Fibroblast of upper back skin (primary cell): ENCODE measurements at places on chromosomes 16 and 17.
A peak's percentile ranks its signal among the peaks of the same experiment; 100 is the strongest.

DNA sequence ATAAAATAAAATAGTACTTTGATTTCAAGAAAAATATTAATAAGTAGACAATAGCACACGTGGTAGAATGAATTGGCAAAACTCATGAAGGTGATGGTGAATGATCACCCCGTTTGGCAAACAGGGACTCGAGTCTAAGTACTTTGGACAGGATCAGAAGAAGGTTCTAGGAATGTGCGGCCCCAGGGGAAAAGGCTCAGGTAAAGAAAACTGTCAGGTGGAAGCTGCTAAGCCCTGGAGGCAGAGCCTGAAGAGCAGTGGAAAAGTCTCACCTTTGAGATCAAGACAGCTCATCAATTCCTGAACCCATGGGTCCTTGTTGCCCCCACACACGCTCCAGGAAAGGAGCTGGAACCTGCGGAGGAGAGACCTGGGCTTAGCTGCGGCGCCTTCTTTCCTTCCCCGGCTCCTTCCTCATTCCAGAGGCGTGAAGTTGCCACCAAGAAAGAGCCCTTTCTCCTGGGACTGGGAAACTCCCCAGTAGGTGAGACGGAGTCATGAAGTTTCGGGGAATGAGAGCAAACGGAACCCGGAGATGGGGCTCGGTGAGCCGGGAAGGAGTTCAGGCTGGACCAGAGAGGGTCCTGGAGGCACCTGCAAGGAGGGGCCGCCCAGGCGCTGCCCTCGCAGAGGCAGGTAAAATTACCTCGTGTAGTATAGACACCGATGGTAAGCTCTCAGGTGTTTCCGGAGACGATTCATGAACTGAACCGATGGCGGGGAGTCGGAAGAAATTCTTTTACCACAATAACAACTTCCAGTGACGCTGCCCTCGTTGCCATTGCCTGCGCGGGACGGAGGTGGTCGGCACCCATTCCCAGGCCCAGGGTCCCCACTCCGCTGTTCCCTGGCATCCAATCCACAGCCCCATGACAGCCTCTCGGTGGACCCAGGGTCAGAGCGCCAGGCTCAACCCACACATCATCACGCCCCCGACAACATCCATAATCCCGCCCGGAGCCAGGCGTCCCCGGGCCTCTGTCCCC, 1.2 kb upstream of the ZMYND15 start:
- no peak for DNase-seq

DNA sequence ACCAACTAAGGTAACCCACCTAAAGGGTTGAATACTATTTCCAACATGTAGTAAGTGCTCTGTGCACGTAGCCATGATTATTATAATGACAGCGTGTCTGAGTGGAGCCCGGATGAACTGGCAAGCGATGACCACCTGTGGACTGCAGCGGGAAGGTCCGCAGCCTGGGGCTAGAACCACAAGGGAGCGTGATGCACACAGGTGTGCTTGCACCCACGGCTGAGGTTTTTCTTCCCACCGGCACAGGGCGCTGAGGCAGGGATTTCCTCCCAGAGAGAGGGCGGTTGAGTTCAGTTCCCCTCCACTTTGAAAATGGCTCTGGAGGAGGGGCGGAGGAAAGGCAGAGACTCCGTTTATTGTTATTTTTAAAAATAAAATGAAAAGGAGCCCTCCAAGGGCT, 221.7 kb upstream of the HSBP1 start:
- no peak for DNase-seq

- no peak for DNase-seq
Measured at GRCh38 chr17:49457564-49458535, 37.2 kb upstream of the NGFR start.

DNA sequence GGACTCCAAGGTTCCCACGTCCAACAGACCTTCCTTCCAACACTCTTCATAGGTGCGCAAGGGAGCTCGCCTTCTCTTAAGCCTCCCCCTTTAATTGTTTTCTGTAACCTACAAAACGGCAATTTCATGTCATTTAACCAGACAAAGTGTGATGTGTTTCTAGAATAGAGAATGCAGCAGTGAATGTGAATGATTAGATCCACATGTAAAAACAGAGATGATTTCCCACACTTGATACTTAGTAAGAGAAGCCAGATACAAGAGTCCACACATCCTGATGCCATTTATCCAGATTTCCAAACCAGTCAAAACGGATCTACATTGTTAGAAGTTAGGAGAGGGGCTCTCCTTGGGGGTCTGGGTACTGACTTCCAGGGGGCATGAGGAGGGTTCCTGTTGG, 89.3 kb downstream of the IRF8 start:
- no peak for DNase-seq

DNA sequence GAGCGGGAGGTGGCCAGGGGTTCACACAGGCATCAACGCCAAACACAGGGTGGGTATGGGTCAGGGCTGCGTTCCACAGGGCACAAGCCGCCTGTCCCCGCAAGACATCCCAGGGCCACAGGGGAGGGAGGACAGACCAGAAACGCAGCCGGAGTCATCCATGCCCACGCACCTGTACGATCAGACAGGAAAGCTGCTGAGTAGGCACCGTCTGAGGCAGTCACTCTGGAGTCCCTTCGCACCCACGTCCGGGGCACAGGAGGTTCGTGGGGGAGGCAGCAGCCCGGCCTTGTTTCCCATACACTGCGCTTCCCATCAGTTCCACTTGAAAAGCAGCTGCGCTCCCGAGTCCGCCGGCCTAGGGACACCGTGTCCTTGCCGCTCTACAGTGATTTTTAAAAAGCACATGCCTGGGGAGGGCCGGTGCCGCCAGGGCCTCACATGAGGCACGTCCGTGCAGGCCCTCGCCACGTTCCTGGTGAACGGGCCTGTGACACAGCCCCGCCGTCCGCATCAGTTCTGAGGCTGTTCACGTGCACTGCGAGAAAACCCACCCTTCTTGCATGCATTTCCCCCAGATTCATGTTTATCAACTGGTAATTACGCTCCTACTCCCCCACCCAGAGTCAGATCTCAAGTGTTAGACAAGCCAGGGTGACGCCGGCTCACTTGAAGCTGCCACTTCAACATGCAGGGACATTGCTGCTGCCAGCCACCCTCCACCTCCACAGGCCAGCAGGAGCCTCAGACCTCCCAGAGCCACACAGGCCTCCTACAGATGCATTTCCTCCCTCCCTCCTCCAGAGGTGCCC, 34.8 kb downstream of the WDR45B start:
- no peak for DNase-seq

DNA sequence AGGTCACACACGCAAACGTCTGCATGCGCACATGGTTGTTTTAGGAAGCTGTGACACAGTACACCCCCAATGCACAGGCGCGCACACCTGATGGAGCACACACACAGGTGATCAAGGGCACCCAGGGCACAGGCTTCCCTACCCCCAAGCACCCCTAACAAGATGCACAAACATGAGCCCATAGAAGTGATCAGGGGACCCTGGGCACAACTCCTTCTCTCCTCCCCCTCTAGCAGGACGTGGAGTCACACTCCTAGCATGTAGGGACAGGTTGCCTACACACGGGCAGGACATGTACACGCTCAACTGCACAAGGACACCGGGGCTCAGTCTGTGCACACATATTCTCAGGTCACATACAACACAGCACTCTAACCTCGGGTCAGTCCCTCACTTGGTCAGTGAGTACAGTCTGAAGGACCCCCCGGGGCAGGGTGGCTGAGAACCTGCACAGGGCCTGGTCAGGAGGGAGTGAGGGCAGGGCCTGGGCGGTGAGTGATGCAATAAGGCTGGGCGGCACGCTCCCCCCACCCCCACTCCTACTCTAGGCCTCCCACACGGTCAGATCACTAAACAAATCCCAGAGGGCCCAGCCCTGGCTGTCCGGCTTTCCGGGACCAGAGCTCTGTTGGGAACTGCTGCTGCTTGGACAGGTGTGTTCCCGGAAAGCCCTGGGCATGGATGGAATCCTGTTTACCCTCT, 751 bp upstream of the DOC2B start:
- DNase-seq, result no peak

DNA sequence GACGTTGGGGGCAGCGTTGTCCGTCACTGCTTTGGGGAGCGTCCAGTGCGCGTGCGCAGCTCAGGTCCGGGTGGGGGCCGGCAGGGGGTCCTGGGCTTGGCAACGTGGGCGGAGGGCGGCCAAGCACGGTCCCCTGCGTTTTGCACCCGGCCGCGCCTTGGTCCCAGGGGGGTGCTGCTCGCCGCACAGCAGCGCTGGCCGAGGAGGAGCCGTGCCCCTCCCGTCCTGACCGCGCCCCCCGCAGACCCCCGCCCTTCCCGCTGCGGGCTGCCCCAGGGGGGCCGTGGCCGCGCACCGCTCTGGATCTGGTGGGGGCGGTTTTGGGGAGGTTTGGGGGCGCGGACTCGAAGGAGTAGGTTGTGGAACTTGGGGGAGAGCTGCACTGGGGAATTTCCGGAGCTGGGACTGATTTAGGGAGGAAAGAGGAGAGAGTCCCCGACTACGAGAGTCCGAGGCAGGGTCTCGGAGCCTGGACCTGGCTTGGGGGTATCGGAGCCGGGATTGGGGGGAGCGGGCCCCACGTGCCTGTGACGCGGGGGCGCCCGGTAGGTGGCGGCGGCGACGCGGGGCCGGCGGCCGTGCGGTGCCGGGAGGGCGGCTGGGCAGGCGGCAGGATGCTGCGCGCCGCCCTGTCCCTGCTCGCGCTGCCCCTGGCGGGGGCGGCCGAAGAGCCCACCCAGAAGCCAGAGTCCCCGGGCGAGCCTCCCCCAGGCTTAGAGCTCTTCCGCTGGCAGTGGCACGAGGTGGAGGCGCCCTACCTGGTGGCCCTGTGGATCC, at the start of gene SLC9A5:
TSS of gene SLC9A5 (plus strand) at position 579 of the 777 bp plus-strand sequence. CDS start at position 615, 36 bp downstream.
- DNase-seq, result peak; percentile 20

DNA sequence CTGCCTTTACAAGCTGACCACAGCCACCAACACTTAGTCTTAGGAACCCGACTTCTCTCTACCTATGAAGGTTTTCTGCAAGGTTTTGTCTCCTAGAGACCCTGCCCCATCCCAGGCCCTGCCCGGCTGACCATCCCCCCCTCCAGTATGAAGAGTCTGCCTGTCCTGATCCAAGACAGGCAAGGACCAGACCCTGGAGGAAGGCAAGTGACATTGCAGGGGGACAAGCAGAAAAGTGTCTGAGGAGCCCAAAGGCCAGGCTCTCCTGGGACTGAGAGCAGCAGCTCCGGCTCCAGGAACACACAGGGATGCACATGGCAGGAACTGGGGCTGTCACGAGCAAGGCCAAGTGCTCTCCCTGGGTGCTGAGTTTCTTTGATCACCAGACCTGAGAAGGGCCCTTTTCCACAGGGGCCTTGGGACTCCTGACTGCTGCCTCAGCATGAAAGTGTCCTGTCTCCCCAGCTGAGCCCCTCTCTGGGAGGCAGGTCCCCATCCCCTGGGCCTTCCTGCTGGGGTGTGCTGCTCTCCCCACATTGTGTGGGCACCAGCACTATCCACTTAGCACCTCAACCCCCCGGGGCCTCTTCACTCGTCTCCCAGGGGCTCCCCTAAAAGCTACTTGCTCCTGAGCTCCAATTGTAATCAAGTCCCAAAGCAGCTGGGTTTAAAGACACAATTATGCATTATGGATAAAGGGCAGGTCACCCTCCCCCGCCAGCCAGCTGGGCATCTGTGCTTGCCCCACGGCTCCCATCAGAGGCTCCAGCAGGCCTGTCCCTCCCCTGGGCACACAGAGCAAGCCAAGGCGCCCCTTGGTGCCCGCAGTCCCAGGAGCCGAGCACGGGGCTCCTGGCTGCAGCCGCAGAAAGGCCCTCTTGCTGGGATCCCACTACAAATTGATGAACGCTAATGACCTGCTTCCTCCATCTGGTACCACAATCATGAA, 11.6 kb upstream of the CACNG4 start:
- DNase-seq, result no peak

DNA sequence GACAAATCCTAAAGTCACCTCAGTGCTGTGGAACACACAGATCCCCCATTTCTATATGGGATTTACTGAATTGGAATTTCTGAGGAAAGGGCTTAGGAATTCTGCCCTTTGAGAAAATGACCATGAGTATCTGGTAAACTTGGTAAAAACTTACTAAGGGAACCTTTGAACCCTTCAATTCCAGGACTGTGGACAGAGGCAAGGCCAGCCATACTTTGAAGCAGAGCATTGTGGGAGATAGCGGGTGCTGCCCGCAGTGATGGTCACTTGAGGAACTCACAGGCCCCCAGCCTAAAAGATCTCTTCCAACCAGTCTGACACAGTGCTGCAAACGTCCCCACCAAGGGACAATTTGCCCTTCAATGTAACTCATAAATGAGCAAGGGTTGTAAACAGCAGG, 61.4 kb downstream of the IRX6 start:
- no peak for DNase-seq

DNA sequence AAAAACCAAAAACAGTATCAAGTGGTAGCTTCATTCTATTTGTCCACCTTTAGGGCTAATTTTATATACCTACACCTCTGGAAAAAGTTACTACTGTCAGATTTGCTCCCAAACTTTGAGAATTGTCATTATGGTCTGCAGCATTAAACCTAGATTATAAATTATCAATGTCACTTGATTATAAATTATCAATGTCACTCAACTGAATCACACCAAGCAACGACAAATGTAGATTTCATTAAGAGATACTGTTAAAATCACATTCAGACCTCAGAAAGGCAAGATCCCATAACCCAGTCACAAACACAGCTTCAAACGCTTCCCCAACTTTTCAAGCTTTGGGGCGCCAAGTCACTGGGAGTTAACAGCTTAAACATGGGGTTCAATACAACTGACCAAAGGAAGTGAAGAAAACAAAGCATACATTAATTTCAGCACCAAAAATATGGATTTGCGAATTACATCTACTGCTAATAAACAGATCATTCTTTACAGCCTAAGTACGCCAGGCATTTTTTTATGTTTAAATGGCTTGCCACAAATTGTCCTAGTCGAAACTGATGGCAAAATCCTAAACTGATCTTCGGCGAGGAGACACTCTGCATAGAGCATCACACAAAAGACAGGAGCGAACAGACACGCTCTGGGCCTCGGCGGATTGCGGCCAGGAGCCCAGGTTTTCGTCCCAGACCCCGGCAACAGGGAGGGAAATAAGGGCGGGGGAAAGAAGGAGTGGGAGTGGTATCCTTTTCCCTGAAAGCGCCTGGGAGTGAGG, 981 bp downstream of the GLG1 start:
- DNase-seq, result peak; percentile 36

- no peak for DNase-seq
Measured at GRCh38 chr17:6041246-6041645, 28.9 kb upstream of the WSCD1 start.

DNA sequence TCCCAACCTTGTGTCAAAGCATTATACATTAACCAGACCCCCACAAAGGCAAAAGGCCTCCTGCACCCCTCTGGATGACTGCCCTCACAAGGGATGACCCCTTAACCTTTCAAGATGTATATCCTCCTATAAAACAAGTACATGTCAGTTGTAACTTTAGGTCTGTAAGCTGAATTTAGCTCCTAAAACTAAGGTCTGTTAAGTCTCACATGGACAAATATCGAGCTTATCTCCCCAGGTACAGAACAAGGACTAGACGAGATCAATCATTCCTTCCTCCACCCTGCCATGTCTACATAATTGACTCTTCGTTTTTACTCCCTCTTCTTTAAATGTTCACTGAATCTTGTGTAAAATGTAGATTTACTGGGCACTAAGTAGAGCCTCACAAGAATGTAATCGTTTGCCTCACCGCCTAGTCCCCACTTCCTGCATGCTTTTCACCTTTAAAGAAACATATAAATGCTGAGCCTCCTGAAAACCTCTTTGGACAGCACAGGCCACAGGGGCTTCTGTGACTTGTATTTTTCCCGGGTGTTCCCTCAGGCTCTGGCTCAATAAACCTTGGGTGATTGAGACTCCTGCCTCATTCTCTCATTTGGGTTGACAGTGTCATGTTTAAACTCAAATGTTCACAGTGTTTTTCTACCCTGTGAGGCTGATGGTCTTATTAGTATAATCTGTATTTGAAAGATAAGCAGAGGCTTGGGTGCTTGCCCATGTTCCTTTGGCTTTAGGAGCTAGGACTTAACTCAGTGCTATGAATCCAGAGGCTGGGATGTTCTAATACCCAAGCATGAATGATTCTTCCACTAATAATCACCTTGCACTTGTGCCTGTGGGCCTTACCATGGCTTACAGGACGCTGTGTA, 37.6 kb downstream of the MMD start:
- DNase-seq, result no peak
